ENCODE measurements at places on chromosomes 3 and 15.

DNA sequence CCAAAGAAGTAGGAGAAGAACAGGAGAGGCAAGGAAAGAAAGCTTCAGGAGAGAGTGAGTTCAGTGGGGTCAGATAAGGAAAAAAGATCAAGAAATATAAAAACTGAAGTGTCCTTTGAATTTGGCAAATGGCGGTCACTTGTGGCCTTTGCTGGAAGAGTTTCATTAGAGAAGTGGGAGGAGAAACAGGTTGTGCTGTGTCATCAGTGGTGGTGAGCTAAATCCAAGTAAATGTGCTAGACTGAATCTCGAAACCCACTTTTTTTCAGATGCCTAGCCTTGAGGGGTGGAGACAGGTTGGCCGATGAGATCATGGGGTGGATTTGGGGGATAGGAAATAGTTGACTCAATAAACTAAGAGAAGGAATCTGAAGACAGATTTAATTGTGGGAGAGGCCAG lies 43.7 kb downstream of the CHRD start:
- DNase-seq: no peak

DNA sequence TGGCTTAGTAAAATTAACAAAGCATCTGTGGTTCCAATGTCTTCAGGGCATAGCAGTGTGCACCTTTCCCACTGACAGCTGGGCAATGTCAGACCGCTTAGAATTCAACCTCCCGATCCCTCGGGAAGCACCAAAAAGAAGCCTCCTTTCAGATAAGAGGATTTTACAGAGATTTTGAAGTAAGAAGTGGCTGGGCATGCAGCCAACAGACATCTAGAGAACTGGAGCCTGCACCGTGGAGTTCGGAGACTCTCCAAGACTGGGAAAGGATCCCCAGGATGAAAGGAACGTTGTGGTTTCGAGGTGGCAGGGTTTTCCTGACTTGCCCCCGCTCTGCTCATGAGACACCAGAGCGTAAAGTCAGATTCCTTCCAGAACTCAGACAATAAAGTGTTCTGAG lies 5.3 kb downstream of the FAM174B start:
- DNase-seq: no peak

DNA sequence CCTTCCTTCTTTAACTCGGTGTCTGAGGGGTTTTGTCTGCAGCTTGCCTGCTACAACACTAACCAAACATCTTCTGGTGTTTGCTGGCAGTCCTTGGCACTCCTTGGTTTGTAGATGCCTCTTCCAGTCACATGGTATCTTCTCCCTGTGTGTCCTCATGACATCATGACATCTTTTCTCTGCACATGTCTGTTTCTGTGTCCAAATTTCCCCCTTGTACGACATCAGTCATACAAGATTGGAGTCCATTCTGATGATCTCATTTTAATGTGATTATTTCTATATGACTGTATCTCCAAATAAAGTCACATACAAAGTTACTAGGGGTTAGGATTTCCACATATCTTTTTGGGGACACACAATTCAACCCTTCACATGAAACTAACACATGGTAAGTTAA lies 152.3 kb upstream of the LRRN1 start:
- DNase-seq: no peak

DNA sequence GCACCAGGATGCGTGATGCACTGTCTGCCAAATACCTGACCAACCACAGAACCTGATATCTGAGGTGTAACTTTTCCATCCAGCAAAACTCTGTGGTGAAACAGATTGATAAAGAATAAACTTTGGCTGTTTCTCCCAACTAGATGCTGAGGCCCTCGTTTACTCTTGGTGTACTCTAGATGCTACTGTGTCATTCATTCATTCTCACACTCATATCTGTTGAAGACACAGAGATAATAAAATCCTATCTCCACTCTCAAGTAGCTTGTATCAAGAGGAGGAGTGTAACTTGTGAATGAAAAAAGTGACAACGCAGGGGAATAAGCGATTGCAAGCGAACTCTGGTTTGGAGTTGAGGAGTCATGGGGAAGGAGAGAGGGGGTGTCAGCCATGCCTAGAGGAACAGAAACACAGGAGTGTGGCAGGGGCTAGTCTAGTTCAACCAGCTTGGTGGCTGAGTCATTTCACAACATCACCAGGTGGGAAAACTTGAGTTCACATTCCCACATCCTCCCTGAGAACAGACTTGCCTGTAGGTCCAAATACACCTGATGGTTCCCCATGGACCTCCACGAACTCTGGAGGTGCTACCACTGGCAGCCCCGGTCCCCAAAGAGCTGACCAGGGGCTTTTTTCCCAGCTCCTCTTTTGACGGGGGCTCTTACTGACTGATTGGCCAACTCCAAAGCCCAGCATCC lies 73.3 kb upstream of the SNRK start:
- no peak for DNase-seq

GRCh38 chr15:63447017-63447676 lies 57.2 kb upstream of the USP3 start:
- no peak for DNase-seq

Measured in activated CD4-positive, alpha-beta T cell treated with anti-CD3 and anti-CD28 coated beads for 1 hour (primary cell).